ENCODE measurements at places on chromosomes 7 and 10.

GRCh38 chr10:123463698-123464097 is 202.5 kb upstream of the GPR26 start:
- no peak for DNase-seq

GRCh38 chr10:127149501-127150081 is 46.8 kb downstream of the INSYN2A start:
- DNase-seq: no peak

DNA sequence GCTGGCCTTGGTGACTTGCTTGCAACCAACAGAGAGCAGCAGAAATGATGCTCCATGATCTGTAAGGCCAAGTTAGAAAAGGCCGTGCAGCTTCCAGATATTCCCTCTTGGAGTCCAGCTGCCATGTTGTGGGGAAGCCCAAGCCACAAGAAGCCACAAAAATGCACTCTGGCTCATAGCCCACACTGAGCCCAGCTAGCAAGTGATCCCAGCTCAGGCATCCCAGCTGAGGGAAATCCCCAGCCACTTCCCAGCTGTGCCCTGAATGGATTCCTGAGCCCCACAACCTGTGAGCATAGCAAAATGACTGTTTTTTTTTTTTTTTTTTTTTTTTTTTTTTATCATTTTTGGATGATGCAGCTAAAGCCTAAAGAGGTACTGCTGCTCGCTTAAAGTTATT is 11.1 kb upstream of the SDK1 start:
- no peak for DNase-seq

- DNase-seq: no peak
Observed at GRCh38 chr10:91603931-91604331, 28.9 kb downstream of the PPP1R3C start.

GRCh38 chr10:120984221-120984620 is 133.1 kb downstream of the WDR11 start:
- no peak for DNase-seq

GRCh38 chr7:47460251-47460989 is 121.5 kb downstream of the TNS3 start:
- no peak for DNase-seq

DNA sequence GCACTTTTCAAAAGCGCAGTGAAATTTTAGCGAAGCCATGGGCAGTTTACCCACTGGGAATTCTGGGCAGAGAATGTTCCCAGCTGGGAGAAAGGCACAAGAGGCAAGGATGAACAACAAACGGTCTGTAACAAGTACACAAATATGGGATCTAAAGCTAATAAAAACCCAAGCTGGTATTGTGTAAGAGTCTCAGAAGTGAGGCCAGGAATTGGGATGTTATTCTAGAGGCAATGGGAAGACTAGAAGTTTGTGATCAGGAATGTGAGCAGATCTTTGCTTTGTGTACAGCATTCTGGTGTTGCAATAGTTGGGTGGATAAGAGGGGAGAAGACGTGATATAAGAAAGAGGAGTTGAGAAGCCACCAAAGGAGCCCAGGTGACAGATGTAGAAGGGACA is 15.0 kb downstream of the FZD9 start:
- DNase-seq: no peak

DNA sequence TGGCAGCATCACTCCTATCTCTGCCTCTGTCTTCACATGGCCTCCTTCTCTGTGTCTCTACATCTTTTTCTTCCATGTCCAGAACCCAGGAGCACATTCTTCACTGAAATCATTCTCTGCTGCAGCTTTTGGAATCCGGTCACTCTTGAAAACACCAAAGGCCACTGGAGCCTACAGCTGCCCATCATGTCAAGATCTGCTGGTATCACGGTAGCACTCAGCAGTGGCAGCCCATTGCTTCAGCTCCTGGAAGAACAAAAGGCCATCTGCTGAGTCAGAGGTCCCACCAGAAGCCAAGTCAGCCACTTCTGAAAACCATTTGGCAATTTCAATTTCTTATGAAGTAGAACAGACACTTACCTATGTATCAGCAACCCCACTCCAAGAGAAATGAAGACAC is 6.1 kb upstream of the PCBD1 start:
- DNase-seq: no peak

- DNase-seq: no peak
Observed at GRCh38 chr7:16647435-16647960, 1.5 kb downstream of the BZW2 start.

DNA sequence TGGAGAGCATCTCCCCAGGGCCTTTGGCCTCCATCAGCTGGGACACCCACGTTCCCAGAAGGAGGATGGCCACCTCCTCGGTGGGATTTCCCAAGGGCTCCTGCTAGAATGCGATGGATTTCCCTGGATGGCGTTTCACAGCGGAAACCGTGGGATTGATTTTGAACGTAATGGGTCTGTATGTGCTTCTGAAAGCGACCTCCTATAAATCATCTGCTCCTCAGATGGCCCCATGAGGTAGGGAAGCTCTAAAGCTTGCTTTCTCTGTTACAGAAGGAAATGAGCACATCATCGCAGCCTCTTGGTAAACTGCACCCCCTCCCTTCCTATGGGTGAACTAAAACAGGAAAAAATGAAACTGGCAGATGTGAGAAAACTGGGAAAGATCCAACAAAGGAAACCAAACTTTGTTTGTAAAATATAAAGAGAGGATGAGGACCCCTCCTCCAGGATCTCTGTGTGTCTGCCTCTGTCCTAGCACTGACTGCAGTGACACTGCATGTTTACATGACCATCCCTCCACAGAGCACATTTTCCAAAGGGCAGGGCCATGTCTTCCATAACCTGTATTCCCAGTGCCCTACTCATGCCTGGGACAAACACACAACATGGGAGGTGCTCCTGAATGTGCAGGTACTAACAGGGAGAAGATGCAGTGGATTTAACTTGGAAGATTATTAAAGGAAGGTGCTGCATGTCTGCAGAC is 57.6 kb downstream of the LYZL1 start:
- no peak for DNase-seq

- DNase-seq: no peak
Observed at GRCh38 chr7:48183370-48183743, 12.1 kb downstream of the ABCA13 start.

GRCh38 chr7:150942001-150942590 is 36.0 kb downstream of the KCNH2 start:
- no peak for DNase-seq

DNA sequence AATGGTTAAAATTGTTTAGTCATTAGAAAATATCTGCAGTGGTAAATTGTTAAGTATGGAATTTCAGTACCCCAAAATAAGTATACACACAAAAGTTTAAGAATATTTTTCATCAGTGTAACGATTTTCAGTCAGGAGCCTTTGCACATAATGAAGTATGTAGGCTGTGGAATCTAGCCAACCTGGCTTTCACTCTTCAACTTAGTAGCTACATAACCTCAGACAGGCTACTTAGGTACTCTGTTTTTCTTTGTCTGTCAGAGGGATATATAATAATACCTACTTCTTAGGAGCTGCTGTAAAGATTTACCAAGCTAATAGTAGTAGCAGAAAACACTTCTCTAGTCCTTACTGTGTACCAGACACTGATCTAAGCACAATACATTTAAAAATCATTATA is 137.5 kb downstream of the ZEB1 start:
- no peak for DNase-seq

- no peak for DNase-seq
Observed at GRCh38 chr10:116721547-116722392, 20.6 kb downstream of the HSPA12A start.

DNA sequence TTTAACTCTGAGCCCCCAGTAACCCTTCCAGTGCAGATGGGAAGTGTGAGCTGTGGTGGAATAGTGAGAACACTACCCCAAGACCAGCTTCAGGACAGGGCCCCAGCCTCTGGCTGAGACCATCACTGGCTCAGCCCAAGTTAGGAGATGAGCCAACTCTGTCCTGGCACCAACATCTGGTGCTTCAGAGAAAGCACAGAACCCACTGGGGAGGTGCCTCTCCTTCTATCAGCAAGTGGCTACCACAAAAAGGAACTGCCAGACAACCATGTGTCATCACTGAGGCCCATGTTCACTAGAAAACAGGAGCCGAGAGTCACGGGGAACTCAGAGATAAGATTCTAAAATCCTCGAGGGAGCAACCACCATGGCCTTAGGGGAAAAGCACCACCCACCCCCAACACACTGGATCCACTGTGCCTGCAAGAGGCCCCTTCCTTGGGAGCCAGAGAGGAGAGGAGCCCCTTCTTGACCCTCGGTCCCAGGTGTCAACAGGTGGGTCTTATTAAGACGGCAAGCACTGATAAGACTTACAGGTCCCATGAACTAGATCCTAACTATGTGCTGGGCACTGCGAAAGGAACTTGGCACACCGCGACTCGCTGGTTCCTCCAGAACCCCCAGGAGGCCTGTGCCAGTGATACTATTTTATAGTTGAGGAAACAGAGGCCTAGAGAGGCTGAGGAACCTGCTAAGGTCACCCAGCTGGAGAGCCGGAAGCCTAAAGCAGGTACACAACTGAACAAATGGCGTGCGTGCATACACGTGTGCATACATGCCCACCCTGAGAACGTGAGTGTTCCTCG is 102.7 kb downstream of the FAM53B start:
- no peak for DNase-seq

DNA sequence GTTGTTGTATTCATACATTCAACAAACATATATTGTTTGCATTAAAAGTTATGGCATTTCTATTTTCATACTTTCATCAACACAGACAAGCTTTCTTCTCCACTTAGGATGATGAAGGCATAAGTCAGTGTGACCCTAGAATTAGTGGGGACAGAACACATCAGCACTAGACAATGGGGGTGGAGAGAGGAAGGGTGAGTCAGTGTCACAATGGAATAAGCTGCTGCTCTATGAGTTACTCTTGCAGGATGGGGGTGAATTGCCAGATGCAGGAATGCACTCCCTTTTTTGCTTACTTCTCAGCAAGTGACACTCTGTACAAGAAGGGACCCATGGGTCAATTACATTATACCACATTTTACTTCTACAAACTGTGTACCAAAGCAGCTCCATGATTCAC is 74.0 kb downstream of the DGKI start:
- DNase-seq: no peak

DNA sequence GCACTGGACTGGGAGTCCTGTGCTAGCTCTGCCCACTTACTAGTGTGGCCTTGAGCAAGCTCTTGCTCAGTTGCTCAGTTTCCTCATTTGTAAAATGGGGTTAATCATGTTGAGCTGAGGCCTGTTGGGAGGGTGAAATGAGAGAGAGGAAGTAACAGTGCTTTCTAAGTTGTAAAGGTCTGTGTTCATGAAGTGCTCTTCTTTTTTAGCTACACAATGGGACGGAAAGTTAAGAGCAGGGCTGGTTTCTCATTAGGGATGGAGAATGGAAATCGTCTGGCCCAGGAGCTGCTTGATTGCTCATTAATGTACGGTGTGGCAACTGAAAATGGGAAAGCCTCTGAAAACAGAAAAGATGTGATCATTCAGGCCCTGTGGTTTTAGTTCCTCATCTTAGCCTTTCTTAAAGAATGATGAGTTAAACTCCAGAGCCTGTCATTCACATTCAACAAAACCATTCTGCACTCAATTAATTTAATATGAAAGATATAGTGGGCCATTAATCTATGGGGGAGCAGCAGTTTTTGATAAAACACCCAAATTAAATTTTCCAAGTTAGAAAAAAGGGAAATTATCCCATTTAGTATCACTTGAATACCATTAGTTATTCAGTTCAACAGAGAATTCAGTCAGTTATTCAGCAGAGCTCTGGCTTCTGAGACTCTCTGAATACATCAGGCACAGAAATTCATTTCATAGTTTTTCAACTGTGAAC is 60.5 kb downstream of the SH2D4B start:
- no peak for DNase-seq

GRCh38 chr7:157905651-157906461 is 569.1 kb downstream of the DNAJB6 start:
- no peak for DNase-seq

DNA sequence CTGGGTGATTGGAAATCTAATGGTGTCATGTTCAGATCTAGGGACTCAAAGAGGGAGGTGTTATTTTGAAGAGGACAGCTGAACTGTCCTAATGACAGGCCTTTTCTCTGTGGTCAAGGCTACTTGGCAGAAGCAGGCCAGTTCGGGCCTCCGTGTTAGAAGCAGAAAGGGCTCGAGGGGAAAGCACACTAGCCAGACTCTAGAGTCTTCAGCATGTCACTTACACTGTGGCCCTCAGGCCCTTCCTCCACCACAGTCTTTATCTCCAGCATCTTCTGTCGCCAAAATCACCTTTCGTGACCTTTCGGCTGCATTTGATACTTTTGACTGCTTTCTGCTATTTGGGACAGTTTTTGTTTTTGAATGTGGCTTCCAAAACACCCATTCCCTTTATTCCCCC is 123.3 kb downstream of the CNNM2 start:
- no peak for DNase-seq

DNA sequence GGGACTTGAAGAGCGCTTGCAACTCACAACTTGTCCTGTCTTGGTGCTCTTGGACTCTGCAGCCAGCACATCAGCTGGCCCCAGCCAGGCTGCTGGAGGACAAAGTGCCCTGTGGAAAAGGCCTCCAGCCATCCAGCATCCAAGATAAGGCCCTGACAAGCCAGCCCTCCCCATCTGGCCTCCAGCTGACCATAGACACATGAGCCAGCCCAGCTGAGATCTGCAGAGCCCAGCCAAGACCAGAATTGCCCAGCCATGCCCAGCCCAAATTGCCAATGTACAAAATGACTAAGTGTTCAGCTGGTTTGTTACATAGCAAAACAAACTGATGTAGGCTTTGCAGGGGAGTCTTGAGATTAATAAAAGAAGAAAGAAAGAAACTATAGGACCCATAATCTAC is 36.0 kb upstream of the FRMD4A start:
- DNase-seq: no peak

Measured in SK-N-MC (cell line).